ENCODE measurements at places on chromosomes 5 and 9. TPM values are rescaled to one million over a fixed set of nuclear protein-coding genes. Genes with fewer than 3 reads are reported as not detected.

The NXNL2 gene
- polyA plus RNA-seq: 0.05 TPM

The SLC36A2 gene
- polyA plus RNA-seq: 5.8 TPM

The DND1 gene
- 1.5 TPM for polyA plus RNA-seq

The FCHSD1 gene
- 1.3 TPM for polyA plus RNA-seq

The PCDHGA12 gene
- 0.56 TPM for polyA plus RNA-seq

The F2RL2 gene
- polyA plus RNA-seq: not detected

- no peak for DNase-seq
Observed at GRCh38 chr9:78438780-78439179, 141.9 kb downstream of the PSAT1 start.

DNA sequence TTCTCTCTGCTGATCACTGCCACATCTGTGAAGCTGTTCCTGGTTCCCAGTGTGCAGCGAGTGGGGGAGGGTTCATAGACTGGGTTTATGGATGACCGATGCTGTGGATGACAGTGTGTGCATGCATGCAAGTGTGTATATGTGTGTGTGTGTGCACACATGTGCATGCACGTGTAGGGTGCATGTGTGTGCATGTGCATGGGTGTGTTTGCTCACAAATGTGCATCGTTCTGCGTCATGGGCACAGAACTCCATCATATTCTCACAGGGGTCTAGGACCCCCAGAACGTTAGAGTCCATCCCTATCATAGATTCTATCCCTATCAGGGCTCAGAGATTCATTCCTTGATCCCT lies 134.0 kb downstream of the PHF2 start:
- no peak for DNase-seq

DNA sequence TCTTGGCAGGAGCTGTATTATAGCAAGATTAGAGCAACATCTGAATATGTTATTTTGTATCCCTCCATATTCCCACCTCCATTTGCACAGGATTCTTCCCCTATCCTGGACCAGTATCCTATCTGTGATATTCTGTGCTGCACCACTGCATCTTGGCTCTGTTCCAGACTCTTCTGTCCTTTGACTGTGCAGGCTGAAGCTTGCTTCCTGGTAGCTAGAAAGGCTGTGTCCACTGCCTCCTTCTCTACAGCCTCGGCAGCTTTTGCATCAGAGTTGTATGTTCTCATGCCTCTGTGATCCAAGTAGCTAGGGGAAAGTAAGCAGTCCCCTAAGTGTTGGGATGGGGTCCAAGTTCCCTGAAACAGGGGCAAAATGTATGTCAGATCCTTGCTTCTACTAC lies 104.1 kb downstream of the GAS1 start:
- no peak for DNase-seq

- no peak for DNase-seq
Observed at GRCh38 chr9:135408476-135409254, 70.9 kb upstream of the PPP1R26 start.

GRCh38 chr5:137291436-137291835 lies 207.7 kb downstream of the SPOCK1 start:
- no peak for DNase-seq

DNA sequence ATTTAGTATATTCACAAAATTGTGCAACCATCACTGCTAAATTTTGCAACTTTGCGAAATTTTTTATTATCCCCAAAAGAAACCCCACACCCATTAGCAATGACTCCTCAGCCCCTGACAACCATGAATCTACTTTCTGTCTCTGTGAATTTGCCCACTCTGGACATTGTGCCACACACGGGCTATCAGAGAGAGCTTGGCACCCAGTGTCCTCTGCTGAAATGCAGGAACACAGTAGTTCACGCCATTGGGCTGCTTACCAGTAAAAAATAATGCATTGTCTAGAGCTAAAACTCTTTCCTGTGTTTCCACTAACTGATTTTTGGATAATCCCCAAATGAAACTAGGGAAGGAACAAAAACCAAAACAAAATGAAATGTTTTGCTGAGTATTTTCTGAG lies 60.0 kb downstream of the HRH2 start:
- DNase-seq: no peak

DNA sequence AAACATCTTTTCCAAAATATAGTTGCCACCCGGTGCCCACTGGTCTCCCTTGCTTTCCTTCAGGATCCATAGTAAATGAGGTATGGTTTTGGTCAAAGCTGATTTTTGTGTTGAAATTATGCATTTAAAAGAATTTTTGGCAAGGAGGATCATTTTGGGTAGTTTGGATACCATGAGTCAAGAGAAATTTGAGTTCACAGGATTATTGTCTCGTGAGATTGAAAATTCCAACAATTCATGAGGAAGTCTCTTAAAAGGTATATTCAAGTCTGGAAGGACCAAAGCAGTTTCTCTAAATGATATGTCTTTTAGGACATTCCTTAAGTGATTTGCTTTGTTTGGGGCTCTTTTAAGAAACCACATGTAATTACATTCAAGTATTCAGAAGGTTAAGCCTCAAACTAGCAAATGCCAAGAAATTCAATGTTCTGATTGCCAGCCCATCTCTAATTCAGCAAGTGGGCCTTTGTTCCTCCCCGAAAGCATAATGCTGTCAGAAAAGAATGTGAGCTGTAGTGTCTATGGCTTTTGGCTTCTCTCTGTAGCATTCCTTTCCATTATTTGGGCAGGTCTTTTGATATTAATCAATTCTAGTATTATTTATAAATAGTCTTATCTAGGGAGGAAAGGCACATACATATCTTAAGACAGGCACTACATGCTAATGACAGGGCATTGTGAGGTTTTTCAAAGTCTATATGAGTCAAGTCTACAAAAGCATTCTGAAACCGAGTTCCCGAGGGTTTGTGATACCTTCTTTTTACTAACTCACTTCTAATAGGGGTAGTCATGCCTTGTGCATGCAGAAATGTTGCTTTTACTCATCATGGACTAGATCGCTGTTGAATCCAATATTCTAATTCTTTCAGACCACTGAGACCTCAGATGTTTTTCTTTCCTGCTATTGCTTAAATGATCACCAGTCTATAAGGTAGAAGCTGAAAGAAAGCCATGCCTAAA lies 453.9 kb downstream of the ENC1 start:
- DNase-seq: no peak

GRCh38 chr5:24141046-24141445 lies 503.7 kb downstream of the CDH10 start:
- peak; percentile 48 for DNase-seq

DNA sequence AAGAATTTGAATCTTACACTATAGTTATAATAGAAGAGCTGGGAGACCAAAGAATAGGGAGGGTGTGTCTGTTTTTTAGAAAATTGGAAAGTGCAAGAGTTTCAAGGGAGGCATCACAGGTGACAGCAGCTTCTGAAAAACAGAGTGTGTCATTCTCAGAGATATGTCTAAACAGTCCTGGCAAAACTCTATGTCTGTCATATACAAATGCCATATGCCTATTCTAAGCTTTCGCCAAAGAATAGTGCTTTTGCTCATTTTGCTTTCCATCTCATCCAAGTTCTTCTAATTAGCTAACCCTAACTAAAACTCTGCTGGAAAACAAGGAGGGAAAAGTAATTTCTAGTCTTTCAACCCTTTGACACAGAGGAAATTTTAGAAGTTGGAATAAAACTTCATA lies 388.0 kb upstream of the TYRP1 start:
- no peak for DNase-seq

DNA sequence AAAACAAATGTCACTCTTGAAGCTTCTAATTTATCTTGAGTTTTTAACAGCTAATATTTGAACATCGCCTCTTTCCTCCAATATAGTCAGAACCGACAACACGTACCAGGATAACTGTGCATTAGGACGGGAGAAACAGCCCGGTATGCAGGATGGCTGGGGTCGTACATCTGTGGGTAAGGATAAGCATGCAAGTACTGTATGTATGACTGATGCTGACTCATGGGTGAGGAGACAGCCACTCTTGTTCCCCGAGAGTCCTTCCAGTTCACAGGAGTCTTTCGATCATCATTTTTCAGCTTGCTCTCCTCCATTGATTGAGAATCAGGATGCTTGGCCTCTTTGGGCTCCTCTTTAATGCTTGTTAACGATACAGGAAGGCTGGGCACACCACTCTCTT lies 102.3 kb downstream of the ZNF608 start:
- DNase-seq: no peak

- no peak for DNase-seq
Observed at GRCh38 chr5:20331826-20332225, 343.8 kb upstream of the CDH18 start.

DNA sequence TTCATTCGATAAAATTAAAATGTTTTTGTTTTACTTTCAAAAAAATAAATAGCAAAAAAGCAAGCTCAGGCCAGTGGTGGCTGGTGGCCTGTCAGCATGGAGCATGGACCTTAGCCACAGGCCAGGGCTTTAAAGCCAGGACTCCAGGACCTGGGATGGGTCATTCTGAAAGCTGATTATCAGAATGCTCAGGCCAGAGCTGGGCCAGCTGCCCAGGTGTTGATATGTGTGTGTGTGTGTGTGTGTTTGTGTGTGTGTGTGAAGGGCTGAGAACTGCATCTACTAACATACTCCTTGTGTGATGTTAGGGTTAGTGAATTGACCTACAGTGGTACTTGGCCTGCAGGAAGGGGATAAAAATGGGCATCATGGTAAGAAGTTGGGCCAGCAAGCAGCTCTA lies 21.5 kb downstream of the PALM2AKAP2 start:
- no peak for DNase-seq

GRCh38 chr9:96856363-96857286 lies 2.3 kb upstream of the ZNF782 start:
- DNase-seq: peak; percentile 68

GRCh38 chr9:129865668-129866320 lies 30.5 kb downstream of the USP20 start:
- no peak for DNase-seq

DNA sequence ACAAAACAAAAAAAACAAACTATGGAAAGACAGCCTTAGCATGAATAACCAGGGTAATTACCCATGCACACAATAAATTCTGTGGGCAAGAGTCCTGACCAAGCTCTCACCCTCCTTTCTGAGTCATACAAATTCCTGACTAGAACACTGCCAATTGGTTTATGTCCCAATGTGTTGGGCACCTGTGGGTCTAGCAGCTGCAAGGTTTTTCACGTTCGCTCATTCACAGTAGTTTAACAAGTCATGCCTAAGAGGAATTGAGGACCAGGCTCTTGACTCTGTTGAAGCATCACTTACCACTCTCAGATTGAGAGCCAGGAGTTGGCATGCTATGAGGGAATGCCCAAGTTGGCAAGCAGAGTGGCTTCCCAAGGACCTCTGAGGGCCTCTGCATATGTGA lies 205.5 kb upstream of the SLC24A2 start:
- no peak for DNase-seq

Measured in psoas muscle (tissue), 8 donors.